Lower lobe of right lung (tissue), 2 donors: ENCODE measurements at places on chromosomes 7 and 10.
A peak's percentile ranks its signal among the peaks of the same experiment; 100 is the strongest.

GRCh38 chr10:690372-691161 lies 1.1 kb upstream of the DIP2C start:
- no peak for DNase-seq

- DNase-seq, result no peak
Measured at GRCh38 chr10:20399772-20400171, 497.3 kb downstream of the NEBL start.

- no peak for DNase-seq
Measured at GRCh38 chr10:98259606-98260315, 8.2 kb downstream of the LOXL4 start.

- peak; percentile 52 for DNase-seq
Measured at GRCh38 chr10:76324283-76324682, 892.9 kb downstream of the LRMDA start.

DNA sequence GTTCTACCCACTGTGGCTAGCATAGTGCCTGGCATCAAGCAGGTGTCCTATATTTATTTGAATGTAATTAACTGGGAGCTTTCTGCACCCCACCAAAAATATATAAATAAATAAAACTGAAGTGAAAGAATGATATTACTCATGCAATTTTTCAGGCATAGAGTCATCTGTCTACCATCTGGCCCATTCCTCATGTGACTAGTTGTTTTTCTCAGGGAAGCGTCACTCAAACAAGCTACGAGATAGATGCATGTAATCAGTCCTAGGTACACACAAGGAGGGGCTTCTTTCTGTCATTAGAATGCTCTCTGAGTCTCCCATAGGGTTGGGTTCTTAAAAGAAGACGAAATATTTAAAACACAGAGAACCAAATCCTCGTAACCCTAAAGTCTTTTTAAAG lies 255.5 kb upstream of the KMT2E start:
- no peak for DNase-seq

GRCh38 chr10:24900888-24901685 lies 51.3 kb downstream of the PRTFDC1 start:
- no peak for DNase-seq

DNA sequence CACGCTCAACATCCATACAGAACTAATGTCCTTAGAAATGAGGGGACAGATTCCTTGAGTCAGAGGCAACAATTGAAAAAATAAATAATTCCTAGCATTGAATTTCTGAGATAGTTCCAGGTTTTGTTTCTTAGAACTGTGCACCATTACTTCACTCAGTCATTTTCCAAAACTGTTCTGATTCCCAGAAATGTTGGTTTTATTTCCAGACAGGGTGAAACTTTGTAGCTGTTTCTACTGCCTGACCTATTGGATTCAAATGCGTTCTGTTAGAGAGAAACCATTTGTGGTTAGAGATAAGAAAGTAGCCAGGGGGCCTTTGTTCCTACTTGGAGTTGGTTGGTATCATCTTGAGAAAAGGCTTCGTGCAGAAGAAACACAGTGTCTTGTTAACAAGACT lies 8.1 kb upstream of the DEPP1 start:
- no peak for DNase-seq

DNA sequence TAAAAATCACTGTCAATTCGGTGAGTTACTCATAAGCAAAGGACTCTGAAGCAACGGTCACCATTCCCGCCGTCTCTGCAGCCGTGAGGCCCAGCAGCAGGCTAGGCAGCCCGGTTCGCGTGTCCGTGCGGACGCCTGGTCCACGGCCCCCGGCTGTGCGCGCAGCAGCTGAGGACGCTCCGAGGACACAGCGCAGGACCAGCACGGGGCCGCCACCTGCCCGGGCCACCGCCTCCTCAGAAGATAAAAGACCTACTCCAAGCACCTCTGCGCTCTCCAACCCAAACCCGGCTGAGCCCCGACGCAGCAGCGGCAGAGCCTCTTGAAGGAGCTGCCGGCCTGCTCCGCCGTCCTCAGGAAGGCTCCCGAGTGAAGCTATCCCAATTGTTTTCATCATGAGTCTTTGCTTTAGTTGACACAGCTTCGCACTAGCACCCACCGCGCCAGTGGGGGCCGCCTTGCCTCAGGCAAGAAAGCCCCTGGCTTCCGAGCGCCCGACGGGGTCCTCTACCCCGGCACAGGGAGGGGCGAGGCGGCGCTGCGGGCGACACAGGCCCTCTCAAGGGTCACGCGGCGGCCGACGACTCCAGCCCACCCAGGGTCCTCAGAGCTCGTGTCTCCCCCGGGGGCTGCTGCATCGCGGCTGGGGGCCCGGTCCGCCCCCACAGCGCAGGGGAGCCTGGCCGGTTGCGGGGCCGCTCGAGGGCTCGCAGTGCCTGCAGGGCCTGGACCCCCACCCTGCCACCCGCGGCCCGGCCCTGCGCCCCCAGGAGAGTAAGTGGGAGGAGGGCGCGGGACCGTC lies 16.9 kb upstream of the GPR146 start:
- DNase-seq, result no peak

DNA sequence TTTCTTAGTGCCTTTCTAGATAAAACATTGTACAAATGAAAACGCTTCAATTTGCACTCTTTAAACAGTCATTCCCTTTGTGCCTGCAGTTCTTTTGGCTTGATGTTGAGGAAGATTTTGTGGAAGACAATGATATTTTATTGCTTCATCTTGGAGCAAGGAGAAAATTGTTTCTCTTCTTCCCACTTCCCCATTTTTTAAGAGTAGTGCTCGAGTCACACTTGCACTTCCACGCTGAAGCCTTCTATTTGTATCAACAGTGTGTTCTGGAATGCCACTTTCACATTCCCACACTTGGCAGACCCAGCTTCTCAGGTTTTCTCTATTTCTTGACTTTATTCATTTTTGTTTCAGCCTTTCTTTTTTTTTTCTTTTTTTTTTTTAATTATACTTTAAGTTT lies 369.3 kb downstream of the PAXIP1 start:
- no peak for DNase-seq

DNA sequence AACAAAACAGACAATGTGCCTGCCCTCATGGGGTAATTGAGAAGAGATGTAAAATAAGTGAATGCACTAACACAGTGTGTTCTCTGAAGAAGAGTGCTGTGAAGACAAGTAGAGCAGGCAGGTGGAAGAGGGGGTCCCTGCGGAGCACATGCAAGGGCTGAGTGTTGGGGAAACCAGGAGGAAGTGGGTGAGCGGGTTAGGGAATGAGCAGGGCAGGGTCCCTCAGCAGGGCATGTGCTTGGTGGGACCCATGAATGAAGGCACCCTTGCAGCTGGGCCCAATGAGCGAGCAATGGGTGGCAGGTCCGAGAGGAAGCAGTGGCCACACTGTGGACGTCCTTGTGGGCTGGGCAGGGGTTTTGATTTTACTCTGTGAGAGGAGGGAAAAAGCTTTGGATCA lies 376.6 kb upstream of the COBL start:
- no peak for DNase-seq

GRCh38 chr10:86366033-86366901 lies at the start of gene GRID1:
GRID1 (minus strand) TSS chr10:86366795.
- peak; percentile 51 for DNase-seq

- no peak for DNase-seq
Measured at GRCh38 chr10:58851606-58852005, 324.8 kb upstream of the PHYHIPL start.

DNA sequence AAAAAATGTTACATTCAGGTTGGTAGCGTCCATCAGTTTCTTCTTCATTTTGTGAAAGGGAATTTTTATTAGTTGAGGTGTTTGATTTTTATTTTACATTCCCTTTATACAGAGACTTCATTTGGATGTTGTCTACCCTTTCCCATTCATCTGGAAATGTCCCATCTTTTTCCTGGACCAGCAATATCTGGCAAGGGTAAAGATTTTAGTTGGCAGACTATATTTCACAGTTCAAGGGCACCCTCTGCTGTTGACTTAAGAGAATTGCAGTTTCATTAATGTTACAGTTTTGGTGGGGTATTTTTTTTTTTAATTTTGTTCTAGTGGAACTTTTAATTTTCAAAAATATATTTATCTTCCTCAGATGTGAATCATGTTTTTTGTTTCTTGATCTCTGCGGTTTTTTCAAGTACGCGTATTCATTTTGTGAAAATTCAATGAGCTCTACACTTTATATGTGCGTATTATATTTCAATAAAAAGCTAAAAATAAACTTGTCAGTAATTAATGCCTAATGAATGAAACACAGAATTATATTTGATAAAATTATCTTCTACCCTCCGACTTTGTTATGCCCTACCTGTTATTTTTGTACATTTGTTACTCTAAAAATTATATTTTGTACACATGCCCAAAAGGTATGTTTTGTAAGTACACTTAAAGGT lies 97.9 kb upstream of the KLF14 start:
- no peak for DNase-seq

DNA sequence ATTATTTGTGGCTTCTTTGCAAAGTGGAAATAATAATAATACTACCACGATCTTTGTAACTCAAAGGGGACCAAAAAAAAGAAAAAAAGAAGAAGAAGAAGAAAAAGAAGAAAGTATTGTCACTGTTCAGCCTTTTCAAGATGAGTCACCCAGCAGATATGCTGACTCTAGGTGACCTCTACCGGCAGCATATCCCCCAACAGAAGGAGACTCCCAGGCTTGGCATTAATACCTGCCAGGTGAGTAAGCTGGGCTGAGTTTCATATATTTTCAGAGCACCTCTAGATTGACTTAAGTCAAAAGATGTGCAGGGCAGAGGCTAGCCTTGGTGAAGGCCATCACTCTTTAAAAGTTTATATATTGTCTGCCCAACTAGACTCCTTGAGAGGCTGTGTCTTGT lies 30.4 kb upstream of the GPR26 start:
- DNase-seq, result no peak

DNA sequence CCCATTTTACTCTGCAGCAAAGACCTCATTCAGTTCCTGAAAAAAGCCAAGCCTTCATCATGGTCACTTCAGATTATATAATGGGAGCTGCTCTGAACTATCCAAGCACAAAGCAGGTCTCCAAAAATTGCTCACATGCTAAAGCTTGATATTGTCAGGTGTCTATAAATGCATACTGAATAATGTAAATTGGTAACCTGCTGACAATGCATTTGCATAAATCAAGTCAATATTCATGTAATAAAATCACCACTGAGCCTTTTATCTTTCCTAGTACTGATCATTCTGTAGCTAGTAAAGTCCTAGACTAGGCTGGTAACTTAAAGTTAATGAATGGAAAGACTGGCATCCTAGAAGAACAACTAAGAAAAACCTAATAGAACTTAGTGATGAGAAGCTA lies 188.3 kb downstream of the IMMP2L start:
- DNase-seq, result no peak

- no peak for DNase-seq
Measured at GRCh38 chr7:130650611-130651120, 17.9 kb downstream of the COPG2 start.

DNA sequence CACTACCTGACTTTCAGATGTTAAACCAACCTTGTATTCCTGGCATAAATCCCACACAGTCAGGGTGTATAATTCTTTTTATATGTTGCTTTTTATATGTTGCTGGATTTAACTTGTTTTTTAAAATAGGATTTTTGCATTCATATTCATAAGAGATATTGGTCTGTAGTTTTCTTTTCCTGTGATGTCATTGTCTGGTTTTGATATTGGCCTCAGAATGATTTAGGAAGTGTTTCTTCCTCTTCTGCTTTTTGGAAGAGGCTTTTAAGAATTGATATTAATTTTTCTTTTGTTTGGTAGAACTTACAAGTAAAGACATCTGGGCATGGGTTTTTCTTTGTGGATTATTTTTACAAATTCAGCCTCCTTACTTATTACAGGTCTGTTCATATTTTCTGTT lies 93.1 kb downstream of the CARD11 start:
- no peak for DNase-seq

DNA sequence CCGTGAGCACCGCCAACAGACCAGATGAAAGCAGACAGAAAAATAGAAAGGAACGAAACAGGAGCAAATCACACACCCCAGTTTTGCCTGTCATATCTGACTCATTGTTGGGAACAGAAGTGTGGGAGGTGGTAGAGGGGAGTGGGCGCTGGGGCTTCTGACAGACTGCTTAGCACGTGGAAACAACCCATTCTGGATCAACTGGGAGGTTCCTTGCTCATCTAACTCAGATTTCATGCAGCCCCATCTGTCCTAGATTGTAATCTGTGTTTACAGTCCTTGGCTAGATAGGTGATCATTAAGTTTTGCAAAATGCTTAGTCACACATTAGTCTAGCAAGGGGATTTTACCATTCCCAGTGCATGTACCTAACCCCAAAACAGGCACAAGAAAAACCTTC lies 154.1 kb downstream of the NRP1 start:
- DNase-seq, result no peak

DNA sequence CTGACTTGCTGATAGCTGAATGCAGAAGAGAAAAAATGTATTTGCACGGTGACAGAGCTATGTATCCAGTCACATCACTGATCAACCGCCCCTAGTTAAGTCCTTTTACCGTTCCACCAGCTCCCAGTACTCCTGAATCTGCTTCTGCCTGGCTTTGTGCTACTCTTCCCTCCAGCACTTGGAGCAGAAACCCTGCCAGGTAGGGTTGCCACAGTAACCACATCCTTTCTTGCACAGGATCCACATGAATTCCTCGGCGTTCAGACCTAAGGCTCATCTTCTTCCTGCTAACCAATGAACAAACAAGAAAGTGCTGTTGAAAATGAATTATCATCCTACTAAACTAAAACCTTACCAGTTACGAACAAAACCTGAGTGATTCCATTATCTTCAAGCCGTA lies 52.0 kb upstream of the KCTD7 start:
- no peak for DNase-seq

- no peak for DNase-seq
Measured at GRCh38 chr7:94382746-94383145, 11.9 kb upstream of the COL1A2 start.

DNA sequence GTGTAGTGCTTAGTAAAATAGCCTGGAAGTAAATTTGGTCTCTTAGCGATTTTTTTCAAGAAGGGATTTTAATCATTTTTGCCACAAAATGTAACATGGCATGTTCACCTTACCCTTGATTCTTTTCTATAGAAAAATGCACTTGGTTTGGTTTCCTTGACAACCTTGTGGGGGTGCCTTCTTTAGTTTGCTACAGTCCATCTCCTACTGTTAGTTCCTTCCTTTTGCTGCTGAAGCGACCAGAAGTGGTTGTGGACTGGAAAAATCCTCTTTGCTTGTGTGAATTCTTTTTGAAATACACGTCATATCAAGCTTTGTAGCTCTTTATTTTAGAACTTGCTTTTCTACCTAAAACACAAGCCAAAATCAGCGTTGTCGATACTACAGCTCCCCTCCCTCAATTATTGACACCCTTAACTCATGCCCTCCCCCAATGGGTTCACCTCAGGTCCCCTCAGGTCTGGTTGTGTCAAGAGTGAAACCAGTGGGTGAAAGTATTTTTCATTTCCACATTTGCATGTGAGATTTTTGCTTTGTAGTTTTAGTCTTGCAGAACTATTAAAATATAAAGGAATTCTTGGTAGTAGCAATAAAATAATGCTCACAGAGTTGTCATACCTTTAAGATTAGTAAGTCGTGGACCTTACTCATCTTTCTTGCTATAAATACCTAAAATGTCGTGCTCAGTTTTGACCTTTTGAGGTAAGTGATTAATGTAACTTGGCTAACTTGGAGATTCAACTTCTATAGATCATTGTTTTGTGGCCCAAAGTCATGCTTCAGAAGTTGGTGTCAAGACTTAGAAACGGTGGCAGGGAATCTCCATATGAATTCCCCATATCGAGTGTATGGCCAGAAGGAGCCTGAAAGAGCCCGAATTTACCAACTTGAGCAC lies 1.5 kb downstream of the ACTR3B start:
- no peak for DNase-seq
